SK-MEL-5 (cell line): ENCODE measurements at places on chromosomes 4 and X. TPM values are rescaled to one million over a fixed set of nuclear protein-coding genes. Genes with fewer than 3 reads are reported as not detected.

The CXorf49 gene
- not detected in 2 replicates for total RNA-seq

GRCh38 chr4:138576684-138577083, 334.5 kb upstream of the SLC7A11 start:
- DNase-seq, result peak; percentile 70

The SLC25A43 gene
- 18.9 and 19.2 TPM in 2 replicates for total RNA-seq

DNA sequence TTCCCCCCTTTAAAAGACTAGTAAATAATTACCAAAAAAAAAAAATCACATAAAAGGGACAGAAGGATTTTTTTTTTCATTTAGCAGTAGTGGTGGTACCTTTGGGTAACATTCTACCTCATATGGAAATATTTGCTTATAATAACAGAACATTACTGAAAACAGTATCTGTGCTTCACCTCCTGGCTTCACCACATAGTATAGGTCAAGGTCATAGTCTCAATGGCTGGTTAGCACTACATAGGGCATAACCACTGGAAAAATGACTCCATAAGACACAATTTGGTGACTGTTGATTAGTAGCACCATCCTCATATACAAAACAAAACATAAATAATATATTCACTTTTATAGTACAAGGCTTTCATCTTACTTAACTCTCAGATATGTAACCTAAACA, 34.7 kb downstream of the MANBA start:
- no peak for DNase-seq

- DNase-seq, result no peak
These were observed 239.9 kb downstream of the MGST2 start for GRCh38 chr4:139905489-139905888.

DNA sequence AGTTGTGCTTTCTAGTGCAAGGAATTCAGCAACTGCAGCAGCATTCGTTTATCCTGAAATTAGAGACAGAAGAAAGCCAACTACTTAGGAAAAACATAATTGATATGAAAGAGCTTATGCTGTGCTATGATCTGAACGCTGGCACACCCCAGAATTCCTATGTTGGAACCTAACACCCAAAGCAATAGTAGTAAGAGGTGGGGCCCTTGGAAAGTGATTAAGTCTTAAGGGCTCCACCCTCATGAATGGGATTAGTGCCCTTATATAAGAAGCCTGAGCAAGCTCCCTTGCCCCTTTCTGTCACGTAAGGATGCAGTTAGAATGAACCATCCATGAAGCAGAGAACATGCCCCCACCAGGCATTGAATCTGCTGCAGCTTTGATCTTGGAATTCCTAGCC, 5.4 kb upstream of the LSM6 start:
- no peak for DNase-seq

GRCh38 chr4:77178560-77178959, 21.6 kb downstream of the CCNG2 start:
- no peak for DNase-seq

- no peak for DNase-seq
These were observed 53.6 kb upstream of the TLR3 start for GRCh38 chr4:186015212-186015817.

GRCh38 chr4:68271851-68272357, 26.4 kb upstream of the TMPRSS11B start:
- DNase-seq, result peak; percentile 66

- no peak for DNase-seq
These were observed 28.6 kb downstream of the SCLT1 start for GRCh38 chr4:129064717-129065116.

DNA sequence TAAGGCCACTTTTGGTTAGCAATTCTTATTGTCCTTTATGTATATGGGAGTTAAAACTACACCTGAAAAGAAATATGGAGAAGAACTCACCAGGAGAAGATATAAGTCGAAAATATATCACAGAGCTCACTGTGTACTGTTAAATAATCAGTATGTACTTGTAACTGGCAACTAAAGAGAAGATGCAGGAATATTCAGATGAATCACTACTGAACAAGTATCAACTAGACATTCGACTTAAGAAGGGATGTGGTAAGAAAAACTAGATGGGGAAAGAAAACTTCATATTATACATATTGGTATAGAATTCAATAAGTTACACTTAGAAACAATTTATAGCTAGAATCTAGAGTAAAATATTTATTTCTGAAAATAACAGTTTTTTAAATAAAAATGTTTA, 230.0 kb downstream of the CAMK2D start:
- no peak for DNase-seq

The PGK1 gene
- 1,208 and 1,214 TPM in 2 replicates for total RNA-seq

- DNase-seq, result no peak
These were observed 50.1 kb downstream of the RASGEF1B start for GRCh38 chr4:81421346-81422218.

GRCh38 chr4:7400671-7401298, 33.9 kb downstream of the PSAPL1 start:
- no peak for DNase-seq

The GNRHR gene
- total RNA-seq, result not detected in 2 replicates

The USP26 gene
- total RNA-seq, result not detected in 2 replicates

GRCh38 chr4:184146951-184147350, 70.7 kb downstream of the ENPP6 start:
- DNase-seq, result no peak

The CFAP47 gene
- total RNA-seq, result 0.19 TPM in 1 of 2 replicates, not detected in the other

DNA sequence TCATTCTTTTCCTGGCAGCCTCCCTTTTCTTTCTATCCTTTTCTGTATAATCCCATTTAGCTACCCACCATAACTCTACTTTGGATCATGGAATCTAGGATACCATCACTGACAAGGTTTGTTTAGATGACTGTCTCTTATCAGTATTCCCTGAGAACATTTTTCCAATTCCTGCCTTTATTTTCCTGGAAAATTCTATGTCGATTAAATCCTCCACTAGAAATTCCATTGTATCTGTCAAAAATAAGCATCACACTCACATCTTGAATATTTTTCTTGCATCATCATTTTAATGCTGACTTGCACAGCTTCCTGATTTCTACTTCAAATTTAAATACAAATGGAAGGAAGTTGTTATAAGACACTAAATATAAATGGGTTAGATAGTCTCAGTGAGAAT, 20.2 kb downstream of the TRIM2 start:
- DNase-seq, result no peak

- no peak for DNase-seq
These were observed 1301.9 kb downstream of the PCDH7 start for GRCh38 chr4:32022071-32022470.

- DNase-seq, result no peak
These were observed 9.3 kb upstream of the EFHC2 start for GRCh38 chrX:44352758-44353157.

DNA sequence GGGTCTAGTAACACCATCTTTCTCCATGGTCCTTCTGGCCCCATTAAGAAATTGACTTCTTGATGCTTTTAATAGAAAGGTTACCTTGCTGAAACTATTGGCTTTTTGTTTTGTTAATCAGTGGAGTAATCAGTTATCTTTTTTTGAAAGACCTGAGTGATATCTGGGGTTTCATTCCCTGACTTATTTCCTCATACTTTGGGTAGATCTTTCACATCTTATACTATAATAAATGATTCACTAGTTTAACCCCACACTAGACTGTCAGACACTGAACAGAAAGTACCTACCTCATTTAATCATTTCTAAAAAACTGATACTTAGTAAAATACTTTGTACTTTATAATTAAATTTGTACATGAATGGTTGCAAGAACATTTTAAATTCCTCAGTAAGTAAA, 1021.1 kb downstream of the STIM2 start:
- DNase-seq, result no peak

DNA sequence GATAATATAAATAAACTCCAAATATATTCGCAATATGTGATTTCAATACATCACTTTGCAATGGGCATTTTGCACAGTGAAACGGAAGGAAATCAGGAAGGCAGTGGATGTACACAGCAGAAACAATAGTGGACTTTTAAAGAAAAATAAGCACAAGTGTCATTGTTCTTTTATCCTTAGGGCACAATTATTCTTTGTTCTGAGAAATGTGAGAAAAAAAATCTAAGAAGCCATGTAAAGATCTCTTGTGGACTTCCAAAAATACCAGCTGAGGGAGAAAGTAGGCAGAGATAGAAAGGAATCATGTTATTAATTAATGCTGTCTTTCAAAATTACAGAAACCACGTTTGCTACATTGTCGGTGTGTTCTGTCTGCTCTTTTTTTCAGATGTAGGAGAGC, 17.6 kb upstream of the PRRG1 start:
- DNase-seq, result peak; percentile 25
